SW 1271 (cell line): ENCODE measurements at places on chromosomes 5 and 9.

GRCh38 chr9:21974722-21975409 is 19.3 kb downstream of the CDKN2A start:
- no peak for DNase-seq

GRCh38 chr5:163434401-163434866 is 3.0 kb upstream of the CCNG1 start:
- no peak for DNase-seq

DNA sequence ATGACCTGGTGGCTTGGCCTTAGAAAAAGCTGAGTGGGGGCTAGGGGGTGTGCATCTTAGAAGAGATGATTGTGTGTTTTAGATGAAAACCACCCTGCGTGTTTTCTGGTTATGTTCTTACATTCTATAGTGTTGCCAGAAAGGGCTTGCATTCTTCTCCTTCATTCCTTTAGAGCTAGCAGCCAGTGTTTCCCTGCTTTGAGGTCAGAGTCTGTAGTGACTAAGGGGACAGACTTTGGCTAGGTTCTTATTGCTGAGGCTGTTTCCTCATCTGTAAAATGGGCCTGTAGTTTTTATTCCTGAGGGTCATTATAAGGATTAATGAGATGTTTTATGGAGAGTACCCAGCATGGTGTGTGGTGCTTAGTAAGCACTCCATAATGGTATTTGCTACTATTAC is 6.4 kb downstream of the MAST4 start:
- DNase-seq: no peak

DNA sequence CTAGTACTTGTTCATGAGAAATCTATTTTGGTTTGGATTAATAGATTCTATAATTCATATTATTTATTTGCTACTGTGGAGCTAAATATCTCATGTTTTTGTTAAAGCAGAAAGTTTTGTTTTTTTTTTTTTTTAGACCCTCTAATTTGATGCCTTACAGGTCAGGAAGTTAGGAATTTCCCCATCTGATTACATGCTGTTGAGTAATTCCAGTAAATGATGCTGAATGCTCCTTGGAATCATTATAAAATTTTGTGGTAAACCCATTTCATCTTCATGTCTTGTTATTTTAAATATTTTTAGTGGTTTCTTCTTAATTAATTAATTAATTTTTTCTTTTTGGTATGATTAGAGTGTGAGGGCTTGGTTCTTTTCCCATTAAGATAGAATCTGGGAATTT is 35.6 kb downstream of the NNT start:
- no peak for DNase-seq

DNA sequence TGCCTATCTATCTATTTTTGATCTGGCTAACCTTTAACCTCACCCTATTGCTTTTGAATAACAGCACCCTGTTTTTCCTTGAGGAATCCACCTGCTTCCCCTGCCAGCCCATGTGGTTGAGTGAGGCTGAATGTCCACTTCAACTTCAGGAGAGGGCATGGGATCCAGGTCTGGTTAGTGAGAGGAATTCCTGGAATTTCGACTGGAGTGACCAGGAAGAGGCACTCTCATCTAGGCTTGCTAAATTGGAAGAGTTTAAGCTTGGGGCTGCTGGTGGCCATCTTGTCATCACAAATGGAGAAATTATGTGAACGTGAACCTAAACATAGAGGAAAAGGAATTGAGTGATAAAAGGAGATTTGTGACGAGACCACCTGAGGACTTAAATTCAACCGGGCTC is 322.1 kb downstream of the OSTF1 start:
- DNase-seq: no peak

- no peak for DNase-seq
Measured at GRCh38 chr9:99515895-99516656, 294.0 kb downstream of the SEC61B start.

DNA sequence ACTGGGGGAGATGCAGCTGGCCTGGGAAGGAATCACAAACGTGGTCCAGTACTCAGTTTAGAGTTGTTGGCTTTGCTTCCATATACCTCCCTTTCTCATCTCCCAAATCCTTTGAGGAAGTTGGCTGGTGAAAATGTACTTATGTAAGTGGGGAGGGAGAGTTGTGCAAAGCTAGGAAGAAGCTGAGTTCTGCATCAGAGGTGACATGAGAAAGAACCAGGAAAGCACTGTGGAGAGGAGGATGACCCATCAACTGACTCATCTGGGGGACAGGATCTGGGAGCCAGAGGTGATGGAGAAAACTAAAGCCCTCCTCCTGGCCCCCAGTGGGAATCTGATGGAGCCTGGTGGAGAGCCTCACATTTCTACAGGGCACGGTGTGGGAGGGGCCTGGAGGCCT is 16.2 kb downstream of the KCNMB1 start:
- no peak for DNase-seq

DNA sequence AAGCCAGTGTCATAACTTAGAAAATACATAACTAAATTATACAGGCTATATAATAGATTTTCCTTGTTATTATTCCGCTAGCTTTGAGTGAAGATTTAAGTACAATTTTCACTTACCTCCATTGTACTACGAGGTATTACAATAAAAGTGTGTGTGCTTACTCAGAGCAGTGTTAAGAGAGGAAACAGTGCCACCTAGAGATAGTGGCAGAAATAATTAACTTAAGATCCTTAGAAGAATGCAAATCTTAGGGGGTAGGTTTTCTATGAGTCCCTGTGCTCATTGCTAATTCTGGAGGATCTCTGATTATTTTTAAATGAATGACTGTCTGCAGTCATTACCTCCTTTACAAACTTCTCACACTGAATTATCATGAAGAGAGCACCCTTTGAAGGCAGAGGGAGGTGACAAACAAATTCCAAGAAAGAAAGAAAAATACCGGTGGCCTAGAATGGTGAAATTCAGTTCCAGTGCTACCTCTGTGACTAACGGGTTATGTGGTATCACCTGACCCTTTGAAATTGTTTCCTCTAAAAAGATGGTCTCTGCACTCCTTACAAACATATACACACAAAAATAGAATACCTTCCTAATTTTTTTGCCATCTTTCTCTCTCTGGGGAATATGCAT is 379.8 kb downstream of the TRIM36 start:
- no peak for DNase-seq

DNA sequence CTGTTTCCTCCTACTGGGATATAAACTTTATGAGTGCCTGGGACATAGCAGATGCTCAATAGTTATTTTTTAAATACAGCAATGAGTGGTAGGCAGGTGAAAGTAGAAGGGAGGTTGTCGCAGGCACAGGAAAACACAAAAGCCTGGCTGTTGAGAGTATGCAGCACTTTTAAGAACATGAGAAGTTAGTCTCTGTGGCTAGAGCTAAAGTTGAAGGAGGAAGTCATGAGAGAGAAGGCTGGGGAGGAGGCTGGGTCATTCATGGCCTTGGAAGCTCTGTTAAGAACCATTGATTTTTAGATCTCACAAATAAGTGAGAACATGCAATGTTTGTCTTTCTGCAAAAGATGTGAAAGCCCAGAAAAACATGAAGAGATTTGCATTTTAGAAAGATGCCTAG is 126.7 kb downstream of the PRKACG start:
- DNase-seq: no peak

DNA sequence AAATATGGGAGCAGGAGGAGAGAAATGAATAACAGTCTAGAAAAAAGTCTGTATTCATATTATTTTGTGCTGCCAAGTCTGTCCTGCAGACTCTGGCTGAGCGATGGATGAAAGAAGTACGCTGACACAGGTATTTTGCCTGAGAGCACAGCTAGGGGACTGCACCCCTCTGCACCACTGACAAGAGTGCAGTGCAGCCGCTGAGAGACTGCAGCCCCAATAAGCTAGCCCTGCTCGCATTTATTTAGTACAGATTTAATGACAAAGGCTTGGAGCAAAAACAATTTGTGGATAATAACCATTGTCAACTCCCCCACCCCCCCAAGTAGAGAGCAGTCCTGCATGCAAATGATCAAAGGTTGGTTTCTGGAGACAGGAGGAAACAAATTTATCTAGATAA is 13.3 kb upstream of the MRPS30 start:
- DNase-seq: no peak

DNA sequence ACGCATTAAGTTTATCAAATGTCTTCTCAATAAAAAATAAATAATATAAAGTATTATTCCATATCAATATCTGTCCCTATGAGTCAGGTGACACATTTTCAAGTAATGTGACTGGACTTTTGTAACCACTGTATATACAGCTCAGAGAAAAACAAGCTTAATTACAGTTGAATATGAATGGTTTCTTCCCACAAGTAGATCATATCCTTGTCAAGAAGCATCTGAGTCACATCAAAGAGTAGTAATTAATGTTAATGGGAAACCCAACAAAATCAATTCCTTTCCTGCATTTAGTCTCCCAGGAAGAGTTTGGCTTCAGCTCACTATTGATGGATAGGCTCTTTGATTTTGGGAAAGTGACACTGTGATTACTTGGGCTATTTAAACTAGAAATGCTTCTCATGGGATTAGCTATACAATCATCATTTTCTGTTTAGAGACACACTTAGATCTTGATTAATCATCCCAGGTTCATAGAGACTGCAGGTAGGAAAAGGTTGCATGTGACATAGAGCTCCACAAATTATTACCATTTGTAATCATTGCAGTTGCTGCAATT is 292.9 kb downstream of the GABRG2 start:
- no peak for DNase-seq

- DNase-seq: peak; percentile 57
Measured at GRCh38 chr5:150640311-150641005, at the start of gene SYNPO. TSS of gene SYNPO (plus strand) at chr5:150640660. CDS start at chr5:150648276, 7,616 bp downstream.

GRCh38 chr5:140674211-140674610 is 835 bp upstream of the DND1 start:
- no peak for DNase-seq

- DNase-seq: no peak
Measured at GRCh38 chr9:128280084-128280622, 4.1 kb downstream of the SWI5 start.

GRCh38 chr9:36893911-36894310 is 140.2 kb downstream of the PAX5 start:
- DNase-seq: no peak

DNA sequence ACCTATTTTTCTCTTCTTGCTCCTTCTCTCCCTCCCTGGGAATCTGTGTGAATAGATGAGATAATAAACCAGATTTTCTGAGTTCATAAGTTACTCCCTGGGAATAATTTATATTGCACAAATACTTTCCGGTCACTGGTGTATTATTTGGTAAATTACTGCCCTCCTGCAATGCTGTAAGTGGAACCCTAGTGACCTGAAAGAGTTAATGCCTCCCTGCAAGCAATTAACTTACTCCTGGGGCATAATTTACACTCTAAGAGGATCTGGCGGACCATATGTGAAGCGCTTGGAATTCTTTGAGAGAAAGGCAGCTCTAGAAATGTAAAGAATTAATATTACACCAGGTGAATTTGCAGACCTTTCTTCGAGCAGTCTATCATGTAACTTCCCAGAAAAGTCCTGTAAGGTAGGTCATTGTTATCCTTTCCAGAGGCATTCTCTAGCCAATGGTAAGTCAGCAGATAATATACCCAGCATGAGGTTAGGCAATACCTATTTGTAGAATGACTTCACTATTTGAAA is 7.0 kb upstream of the GDNF start:
- no peak for DNase-seq

DNA sequence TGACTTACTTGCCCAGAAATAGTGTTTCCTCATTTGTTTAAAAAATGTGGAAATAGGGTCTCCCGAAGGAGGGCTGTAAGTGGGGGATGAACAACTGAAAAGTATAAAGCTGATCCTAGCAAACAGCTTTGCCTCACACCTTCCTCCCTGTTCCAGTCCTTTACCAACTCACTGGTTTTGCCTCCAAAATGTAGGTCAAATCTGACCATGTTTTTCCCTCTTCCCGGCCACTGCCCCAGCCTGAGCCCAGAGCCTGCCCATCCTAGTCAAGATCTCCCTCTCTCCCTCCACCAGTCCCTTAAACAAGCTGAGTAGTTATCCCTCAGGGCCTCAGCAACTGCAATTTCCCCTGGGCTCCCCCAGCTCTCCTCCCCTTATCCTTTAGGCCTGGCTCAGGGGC is 82.4 kb upstream of the FBXW11 start:
- DNase-seq: no peak
